ENCODE measurements at places on chromosomes 5 and 9. TPM values are rescaled to one million over a fixed set of nuclear protein-coding genes. Genes with fewer than 3 reads are reported as not detected.

- no peak overlapping the region for H3K27ac ChIP-seq
- no peaks in the 10 kb centered on the region for H3K27me3 ChIP-seq
- DNase-seq, result no peak
- H3K4me1 ChIP-seq, result peaks cover 18% of the 10 kb centered on the region
- no peak overlapping the region for H3K4me3 ChIP-seq
Observed at GRCh38 chr9:126371007-126371870, 44.6 kb downstream of the MVB12B start.

GRCh38 chr5:172579403-172579990 is 61.6 kb upstream of the NEURL1B start:
- no peaks in the 10 kb centered on the region for H3K4me1 ChIP-seq
- H3K27me3 ChIP-seq, result no peaks in the 10 kb centered on the region
- H3K27ac ChIP-seq, result no peak overlapping the region
- DNase-seq, result no peak
- H3K36me3 ChIP-seq, result no peaks in the 10 kb centered on the region
- no peak overlapping the region for H3K4me3 ChIP-seq

- no peak overlapping the region for H3K27ac ChIP-seq
- H3K36me3 ChIP-seq, result no peaks in the 10 kb centered on the region
- no peak overlapping the region for H3K4me3 ChIP-seq
- H3K27me3 ChIP-seq, result peaks cover 19% of the 10 kb centered on the region
- no peaks in the 10 kb centered on the region for H3K4me1 ChIP-seq
Observed at GRCh38 chr9:74644023-74644422, 146.9 kb downstream of the RORB start.

- H3K27ac ChIP-seq, result peak overlapping the region; percentile 98
- peaks cover 62% of the 10 kb centered on the region for H3K4me1 ChIP-seq
- peaks cover 17% of the 10 kb centered on the region for H3K36me3 ChIP-seq
- H3K4me3 ChIP-seq, result peak overlapping the region; percentile 99
- H3K27me3 ChIP-seq, result no peaks in the 10 kb centered on the region
- DNase-seq, result no peak
Observed at GRCh38 chr5:176535664-176536131, 1.5 kb downstream of the RNF44 start.

GRCh38 chr5:58760222-58760621 is 177.3 kb downstream of the RAB3C start:
- H3K27me3 ChIP-seq, result no peaks in the 10 kb centered on the region
- H3K4me1 ChIP-seq, result no peaks in the 10 kb centered on the region
- no peaks in the 10 kb centered on the region for H3K36me3 ChIP-seq
- H3K4me3 ChIP-seq, result no peak overlapping the region

- H3K27ac ChIP-seq, result no peak overlapping the region
- H3K27me3 ChIP-seq, result no peaks in the 10 kb centered on the region
- no peaks in the 10 kb centered on the region for H3K4me1 ChIP-seq
- no peak overlapping the region for H3K4me3 ChIP-seq
Observed at GRCh38 chr5:158451203-158451992, 592.5 kb upstream of the CLINT1 start.

DNA sequence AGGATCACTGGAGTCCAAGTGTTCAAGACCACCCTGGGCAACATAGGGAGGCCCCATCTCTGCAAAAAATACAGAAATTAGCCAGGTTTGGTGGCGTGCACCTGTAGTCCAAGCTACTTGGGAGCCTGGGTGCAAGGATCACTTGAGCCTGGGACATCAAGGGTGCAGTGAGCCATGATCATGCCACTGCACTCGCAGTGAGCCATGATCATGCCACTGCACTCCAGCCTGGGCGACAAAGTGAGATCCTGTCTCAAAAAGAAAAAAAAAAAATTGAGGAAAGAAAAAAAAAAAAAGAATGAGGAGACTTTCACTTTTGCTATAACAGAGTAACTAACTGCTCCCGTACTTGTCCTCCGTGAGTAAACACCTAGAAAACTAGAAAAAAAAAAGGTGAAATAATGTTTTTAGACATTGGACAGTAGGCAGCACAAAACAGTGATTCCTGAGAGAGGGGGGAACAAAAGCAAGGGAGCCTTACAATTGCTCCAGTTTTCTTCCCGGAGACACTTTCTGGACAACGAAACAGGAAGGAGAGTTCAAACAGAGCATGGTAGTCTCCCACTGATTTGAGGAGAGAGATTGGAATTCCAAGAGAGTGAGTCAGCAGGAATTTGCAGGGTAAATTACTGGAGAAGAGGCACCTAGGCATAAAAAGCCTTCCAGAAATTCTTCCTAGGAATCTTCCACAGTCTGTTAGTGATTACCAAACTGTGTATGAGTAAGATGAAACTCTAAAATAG is 6.9 kb upstream of the ZBTB5 start:
- no peaks in the 10 kb centered on the region for H3K27me3 ChIP-seq
- H3K4me1 ChIP-seq, result peaks cover 16% of the 10 kb centered on the region
- peak overlapping the region; percentile 27 for H3K4me3 ChIP-seq
- H3K36me3 ChIP-seq, result peaks cover 6% of the 10 kb centered on the region
- peak overlapping the region; percentile 89 for H3K27ac ChIP-seq

- no peak overlapping the region for H3K4me3 ChIP-seq
- no peak for DNase-seq
- no peaks in the 10 kb centered on the region for H3K4me1 ChIP-seq
Observed at GRCh38 chr5:24854350-24854749, 209.6 kb upstream of the CDH10 start.

DNA sequence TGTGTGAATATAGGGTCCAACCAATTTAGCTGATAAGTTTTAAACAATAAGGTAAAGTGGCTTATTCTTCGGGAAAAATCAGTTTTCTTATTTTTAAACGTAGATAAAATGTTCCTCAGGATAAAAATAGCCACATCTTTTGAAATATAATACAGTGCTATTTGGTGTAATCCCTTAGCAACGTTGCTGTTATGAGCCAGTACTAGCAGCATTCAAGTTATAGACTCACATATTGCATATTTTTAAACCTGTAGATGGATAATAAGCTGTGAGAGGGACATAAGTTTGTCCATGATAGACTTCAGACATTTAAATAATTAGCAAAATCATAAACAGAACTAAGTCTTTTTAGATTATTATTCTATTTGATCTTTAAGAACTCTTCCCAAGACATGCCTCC is 6.3 kb downstream of the PDE4D start:
- no peak overlapping the region for H3K27ac ChIP-seq
- H3K36me3 ChIP-seq, result no peaks in the 10 kb centered on the region
- H3K27me3 ChIP-seq, result peaks cover 82% of the 10 kb centered on the region
- no peak overlapping the region for H3K4me3 ChIP-seq
- H3K4me1 ChIP-seq, result no peaks in the 10 kb centered on the region

- H3K27me3 ChIP-seq, result no peaks in the 10 kb centered on the region
- no peak for DNase-seq
- no peaks in the 10 kb centered on the region for H3K4me1 ChIP-seq
- H3K36me3 ChIP-seq, result peaks cover 22% of the 10 kb centered on the region
Observed at GRCh38 chr9:134421888-134422287, 95.6 kb downstream of the RXRA start.

- H3K4me3 ChIP-seq, result no peak overlapping the region
- no peaks in the 10 kb centered on the region for H3K27me3 ChIP-seq
- H3K27ac ChIP-seq, result no peak overlapping the region
- peaks cover 7% of the 10 kb centered on the region for H3K4me1 ChIP-seq
- no peaks in the 10 kb centered on the region for H3K36me3 ChIP-seq
Observed at GRCh38 chr5:122999947-123000563, 36.5 kb downstream of the PPIC start.

DNA sequence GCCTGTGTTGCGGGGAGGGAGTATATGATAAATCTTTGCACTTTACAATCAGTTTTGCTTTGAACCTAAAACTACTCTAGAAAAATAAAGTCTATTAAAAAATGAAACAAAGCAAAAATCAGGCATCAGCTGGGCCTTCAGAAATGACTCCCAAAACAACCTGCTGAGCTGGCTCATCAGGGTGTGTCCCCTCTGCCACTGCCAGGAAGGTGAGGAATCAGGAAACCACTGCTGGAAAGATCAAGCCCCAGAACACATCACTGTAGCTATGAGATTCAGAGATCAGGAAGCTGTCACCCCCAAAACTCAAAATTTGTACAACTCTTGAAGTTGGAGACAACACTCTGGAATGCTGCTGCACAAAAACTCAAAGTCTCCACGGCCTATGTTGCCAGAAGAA is 40.5 kb upstream of the TBCA start:
- no peaks in the 10 kb centered on the region for H3K27me3 ChIP-seq
- H3K4me3 ChIP-seq, result no peak overlapping the region
- no peak overlapping the region for H3K27ac ChIP-seq

- no peak for DNase-seq
- no peaks in the 10 kb centered on the region for H3K27me3 ChIP-seq
- no peak overlapping the region for H3K4me3 ChIP-seq
- H3K4me1 ChIP-seq, result no peaks in the 10 kb centered on the region
- no peak overlapping the region for H3K27ac ChIP-seq
Observed at GRCh38 chr9:78970375-78970774, 601.4 kb upstream of the TLE4 start.

DNA sequence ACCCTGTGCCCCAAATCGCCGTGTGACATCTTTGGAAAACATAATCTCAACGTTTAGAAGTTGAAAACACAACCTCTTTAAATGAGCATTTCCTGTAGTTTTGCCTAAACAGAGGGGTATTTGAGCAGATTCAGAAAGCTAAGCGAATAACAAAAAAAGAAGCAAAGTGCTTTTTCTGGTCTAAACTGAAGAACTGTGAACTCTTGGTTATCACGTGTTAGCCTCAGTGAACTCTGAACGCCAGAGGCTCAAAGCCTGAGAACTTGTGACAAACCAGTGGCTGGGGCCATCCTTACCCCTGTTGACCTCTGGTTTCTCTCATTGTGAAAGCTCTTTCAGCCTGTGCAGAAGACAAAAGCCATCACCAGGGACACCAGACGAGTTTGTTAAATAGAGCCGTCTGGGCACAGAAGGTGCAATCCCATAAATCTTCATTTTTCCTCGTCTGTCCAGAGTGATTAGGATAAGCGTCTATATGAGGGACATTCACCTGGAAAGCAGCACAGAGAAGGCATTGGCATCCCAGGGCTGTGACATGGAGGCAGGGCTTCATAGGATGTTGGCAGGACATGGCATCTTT is 61.4 kb upstream of the ICE1 start:
- no peak overlapping the region for H3K27ac ChIP-seq
- no peak for DNase-seq
- H3K27me3 ChIP-seq, result no peaks in the 10 kb centered on the region
- H3K4me3 ChIP-seq, result no peak overlapping the region
- no peaks in the 10 kb centered on the region for H3K4me1 ChIP-seq
- H3K36me3 ChIP-seq, result no peaks in the 10 kb centered on the region

- peak overlapping the region; percentile 63 for H3K27ac ChIP-seq
- peaks cover 46% of the 10 kb centered on the region for H3K4me1 ChIP-seq
- H3K27me3 ChIP-seq, result no peaks in the 10 kb centered on the region
- peak overlapping the region; percentile 13 for H3K4me3 ChIP-seq
- peak; percentile 69 for DNase-seq
- no peaks in the 10 kb centered on the region for H3K36me3 ChIP-seq
Observed at GRCh38 chr5:21818370-21818720, 1034.8 kb downstream of the CDH12 start.

GRCh38 chr9:112315331-112316257 is 17.8 kb downstream of the PTBP3 start:
- no peak overlapping the region for H3K4me3 ChIP-seq
- no peaks in the 10 kb centered on the region for H3K4me1 ChIP-seq
- no peak overlapping the region for H3K27ac ChIP-seq

DNA sequence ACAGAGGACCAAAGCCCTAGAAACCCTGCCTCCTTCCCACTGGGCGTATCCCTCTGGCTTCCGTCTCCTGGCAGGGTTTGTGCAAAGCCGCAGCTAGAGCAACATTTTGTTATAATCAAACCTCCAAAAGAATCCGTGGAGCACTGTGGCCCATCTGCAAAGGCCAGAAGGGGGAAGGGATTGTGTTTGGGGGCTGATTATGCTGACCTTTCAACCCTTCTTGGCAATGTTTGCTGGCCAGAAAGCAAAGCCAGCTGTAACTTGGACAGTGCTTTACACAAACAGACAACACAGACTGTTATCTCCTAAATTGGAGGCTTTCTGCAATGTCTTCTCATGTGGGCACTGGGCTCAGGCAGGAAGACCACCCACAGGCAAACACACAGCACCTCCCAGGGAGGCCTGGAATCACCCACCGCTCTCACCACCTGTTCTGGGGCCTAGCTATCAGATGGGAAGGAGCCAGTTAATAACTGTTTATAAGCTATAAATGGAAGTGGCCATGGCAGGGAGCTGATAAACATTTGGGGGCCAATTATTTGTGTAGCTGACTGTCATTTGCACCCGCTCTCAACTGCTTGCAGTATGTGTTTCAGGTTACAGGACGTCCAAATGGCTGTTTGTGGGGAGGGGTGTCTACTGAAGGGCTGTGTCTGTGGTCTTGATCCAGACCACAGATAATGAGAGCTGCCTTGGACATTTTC is 121.6 kb upstream of the ERCC6L2 start:
- H3K36me3 ChIP-seq, result no peaks in the 10 kb centered on the region
- H3K27ac ChIP-seq, result peak overlapping the region; percentile 19

GRCh38 chr5:27083449-27084415 is 45.3 kb upstream of the CDH9 start:
- DNase-seq, result no peak
- H3K4me3 ChIP-seq, result no peak overlapping the region
- no peak overlapping the region for H3K27ac ChIP-seq
- no peaks in the 10 kb centered on the region for H3K36me3 ChIP-seq
- no peaks in the 10 kb centered on the region for H3K4me1 ChIP-seq

- H3K36me3 ChIP-seq, result no peaks in the 10 kb centered on the region
- no peak overlapping the region for H3K27ac ChIP-seq
- no peak overlapping the region for H3K4me3 ChIP-seq
- H3K27me3 ChIP-seq, result no peaks in the 10 kb centered on the region
- no peak for DNase-seq
Observed at GRCh38 chr5:54902791-54903473, 82.5 kb downstream of the ESM1 start.

- peaks cover 4% of the 10 kb centered on the region for H3K4me1 ChIP-seq
- DNase-seq, result no peak
- H3K27ac ChIP-seq, result no peak overlapping the region
- no peak overlapping the region for H3K4me3 ChIP-seq
Observed at GRCh38 chr9:38413283-38413682, 11.0 kb downstream of the IGFBPL1 start.

GRCh38 chr5:102221949-102222348 is 74.1 kb downstream of the SLCO4C1 start:
- no peak for DNase-seq
- no peak overlapping the region for H3K4me3 ChIP-seq
- H3K36me3 ChIP-seq, result no peaks in the 10 kb centered on the region
- no peaks in the 10 kb centered on the region for H3K4me1 ChIP-seq
- H3K27me3 ChIP-seq, result peaks cover 17% of the 10 kb centered on the region

- no peaks in the 10 kb centered on the region for H3K36me3 ChIP-seq
- H3K27ac ChIP-seq, result no peak overlapping the region
- DNase-seq, result no peak
- H3K27me3 ChIP-seq, result no peaks in the 10 kb centered on the region
- H3K4me1 ChIP-seq, result no peaks in the 10 kb centered on the region
- no peak overlapping the region for H3K4me3 ChIP-seq
Observed at GRCh38 chr5:124782262-124782661, 35.8 kb upstream of the ZNF608 start.

Gene PTGER4
- total RNA-seq, result 2.5 TPM

Gene TERT
- 14.2 TPM for total RNA-seq

Gene WHRN
- 9.1 TPM for total RNA-seq

Gene OR1J2
- total RNA-seq, result not detected

Gene GLT6D1
- not detected for total RNA-seq

Gene CDH18
- total RNA-seq, result not detected

Gene FBLL1
- 1.0 TPM for total RNA-seq

Gene ARHGEF28
- 3.5 TPM for total RNA-seq

Gene ARL14EPL
- not detected for total RNA-seq

All from A673 (cell line).